ENCODE measurements at places on chromosomes 12 and 14. TPM values are rescaled to one million over a fixed set of nuclear protein-coding genes. Genes with fewer than 3 reads are reported as not detected.

DNA sequence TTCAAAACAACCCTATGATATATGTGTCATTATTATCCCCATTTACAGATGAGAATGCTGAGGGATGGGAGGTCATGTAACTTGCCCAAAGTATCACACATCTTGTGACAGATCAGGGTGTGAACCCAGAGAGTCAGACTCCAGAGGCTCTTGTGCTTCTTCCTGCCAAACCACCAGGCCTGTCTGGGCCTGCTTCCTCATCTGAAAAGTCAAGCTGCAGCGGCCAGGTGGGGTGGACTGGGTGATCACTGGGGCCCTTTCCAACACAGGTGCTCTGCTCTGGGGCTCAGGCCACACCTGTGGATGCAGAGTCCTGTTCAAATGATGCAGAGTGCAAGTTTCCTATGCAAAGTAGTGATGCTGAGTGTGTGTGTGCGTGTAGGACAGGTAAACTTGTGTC lies 26.7 kb downstream of the TSPAN11 start:
- no peak for DNase-seq

DNA sequence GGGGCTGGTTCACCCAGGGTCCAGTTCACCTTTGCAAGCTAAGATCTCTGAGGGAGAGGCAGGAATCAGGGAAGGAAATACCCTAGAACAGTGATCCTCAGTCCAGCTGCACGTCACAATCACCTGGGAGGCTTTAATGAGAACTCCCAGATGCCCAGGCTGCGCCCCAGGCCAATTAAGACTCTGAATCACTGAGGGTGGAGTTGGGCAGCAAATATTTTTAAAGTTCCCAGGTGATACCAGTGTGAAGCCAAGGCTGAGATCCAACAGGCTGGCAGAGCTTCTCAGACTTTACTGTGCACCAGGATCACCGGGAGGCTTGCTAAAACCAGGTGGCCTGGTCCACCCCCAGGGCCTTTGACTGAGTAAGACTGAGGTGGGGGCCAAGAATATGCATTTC lies 23.8 kb downstream of the MYL2 start:
- DNase-seq, result no peak

DNA sequence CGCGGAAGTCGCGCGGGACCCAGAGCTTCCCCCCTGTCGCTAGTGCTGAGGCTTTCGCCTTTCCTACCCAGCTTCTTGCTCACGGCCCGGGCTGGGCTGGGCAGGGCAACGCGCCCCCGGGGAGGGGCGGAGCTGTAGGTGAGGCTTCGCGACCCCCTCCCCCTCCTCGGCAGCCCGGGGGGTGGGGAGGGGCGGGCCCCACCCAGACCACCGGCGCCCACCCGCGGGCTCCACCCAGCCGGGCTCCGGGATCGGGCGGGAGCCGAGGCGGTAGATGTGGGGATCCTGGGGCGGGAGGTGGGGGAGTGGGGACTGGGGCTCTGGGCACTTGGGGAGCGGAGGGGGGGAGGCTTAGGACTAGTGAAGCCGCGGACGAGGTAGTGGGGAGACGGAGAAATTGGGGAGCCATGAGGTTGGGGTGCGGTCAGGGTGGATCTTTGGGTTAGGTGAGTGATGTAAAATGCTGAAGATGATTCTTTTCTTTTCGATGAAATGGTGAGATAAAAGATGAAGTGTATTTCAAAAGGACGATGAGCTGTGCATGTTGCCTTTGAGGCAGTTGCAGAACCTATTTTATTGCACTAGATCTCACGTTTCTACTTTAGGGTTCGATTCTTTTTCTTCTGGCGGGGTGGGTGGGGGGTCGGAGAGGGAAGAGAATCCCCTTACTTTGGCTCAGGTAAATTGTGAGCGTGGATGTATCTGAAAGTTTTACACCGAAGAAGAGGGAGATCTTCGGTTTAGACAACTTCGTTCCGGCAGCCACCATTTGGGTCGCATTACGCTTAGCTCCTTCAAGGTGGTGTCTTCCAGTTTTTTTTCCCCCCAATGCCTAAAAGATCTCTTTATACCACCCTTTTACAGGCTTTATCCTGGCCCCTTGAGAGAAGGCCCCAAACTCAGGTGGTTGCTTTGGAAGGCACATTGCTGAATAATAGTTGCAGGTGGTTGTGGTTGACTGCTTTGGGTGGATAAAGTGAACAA lies 619 bp downstream of the ERC1 start:
- DNase-seq, result no peak

- DNase-seq, result no peak
Measured at GRCh38 chr14:60599727-60600126, 49.5 kb downstream of the SIX1 start.

DNA sequence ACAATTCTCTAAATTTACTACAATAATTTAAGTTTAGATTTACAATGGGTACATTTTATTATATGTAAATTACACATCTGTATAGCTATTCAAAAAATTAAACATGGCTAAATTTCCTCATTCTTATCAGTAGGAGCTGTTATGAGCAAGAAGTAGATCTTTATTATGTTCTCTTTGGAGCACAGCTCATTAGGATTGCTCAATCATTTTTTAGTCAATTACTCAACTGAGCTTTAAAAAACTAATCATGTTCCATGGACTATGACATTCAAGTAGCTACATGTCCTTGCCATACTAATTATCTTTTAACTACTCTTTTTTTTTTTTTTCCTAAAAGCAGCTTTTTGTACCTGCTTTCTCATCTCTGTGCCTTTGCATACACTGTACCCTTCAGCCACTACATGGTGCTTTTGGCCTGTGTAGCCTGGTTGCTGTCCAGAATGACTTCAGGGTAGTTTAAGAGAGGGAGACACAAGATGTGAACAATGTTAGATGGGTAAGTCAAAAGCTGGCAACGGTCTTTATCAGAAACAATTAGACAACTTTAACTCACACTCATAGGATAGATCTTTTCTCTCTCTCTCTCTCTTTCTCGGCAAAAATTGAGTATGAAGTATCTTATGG lies 69.0 kb downstream of the SSPN start:
- no peak for DNase-seq

CARMIL3 gene
- polyA plus RNA-seq, result 1.7 TPM

GPR68 gene
- 0.46 TPM for polyA plus RNA-seq

AKAP6 gene
- not detected for polyA plus RNA-seq

KCNK13 gene
- polyA plus RNA-seq, result 1.4 TPM

VWF gene
- 0.60 TPM for polyA plus RNA-seq

E2F7 gene
- 0.23 TPM for polyA plus RNA-seq

MYRFL gene
- not detected for polyA plus RNA-seq

SERPINA12 gene
- not detected for polyA plus RNA-seq

CNTN1 gene
- polyA plus RNA-seq, result 0.46 TPM

SELPLG gene
- polyA plus RNA-seq, result 1.8 TPM

IL26 gene
- 0.22 TPM for polyA plus RNA-seq
